ENCODE measurements at places on chromosomes 13 and 19.

DNA sequence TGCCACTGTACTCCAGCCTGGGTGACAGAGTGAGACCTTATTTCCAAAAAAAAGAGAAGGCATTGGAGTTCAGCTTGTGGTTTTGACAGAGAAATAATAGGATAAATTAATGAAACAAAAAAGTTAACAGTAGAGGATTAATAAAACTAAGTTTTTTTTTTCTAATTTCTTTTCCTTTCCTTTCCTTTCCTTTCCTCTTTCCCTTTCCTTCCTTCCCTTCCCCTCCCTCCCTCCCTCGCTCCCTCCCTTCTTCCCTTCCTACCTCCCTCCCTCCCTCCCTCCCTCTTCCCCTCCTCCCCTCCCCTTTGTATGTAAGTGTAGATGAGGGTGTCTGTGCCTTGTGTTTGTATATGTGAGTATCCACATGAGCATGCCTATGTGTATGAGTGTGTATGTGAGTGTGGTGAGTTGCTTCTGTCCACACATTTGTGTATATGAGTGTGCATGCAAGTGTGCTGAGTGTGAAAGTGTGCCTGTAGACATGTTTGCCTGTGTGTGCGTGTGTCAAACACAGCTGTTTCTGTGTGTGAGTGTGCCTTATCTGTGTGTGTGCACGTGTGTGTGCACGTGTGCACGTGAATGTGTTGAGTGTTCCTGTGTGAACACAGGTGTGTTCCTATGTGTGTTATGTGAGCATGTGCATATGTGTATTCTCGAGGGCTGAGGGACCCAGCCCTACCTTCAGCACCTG lies 12.5 kb upstream of the MZF1 start:
- no peak for DNase-seq

DNA sequence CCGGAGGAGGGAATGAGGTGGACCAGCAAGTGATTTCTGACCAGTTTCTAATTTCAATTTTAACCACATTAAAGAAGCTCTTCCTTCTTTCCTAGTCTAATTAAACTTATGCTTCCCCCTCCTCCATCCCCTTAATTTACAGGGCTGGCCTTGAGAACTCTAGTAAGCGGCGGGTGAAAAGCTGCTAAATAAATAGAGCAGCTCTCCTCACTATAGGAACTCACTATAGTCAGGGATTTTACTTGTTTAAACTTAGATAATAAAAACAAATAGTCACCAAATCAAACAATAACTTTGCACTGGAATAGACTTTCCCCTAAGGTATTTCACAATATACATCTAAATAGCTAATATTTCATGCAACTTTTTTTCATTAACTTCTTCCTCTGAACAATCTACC lies 1838.2 kb upstream of the PRR20A start:
- DNase-seq: no peak

GRCh38 chr13:108213946-108214345 lies 1.4 kb downstream of the LIG4 start:
- no peak for DNase-seq

DNA sequence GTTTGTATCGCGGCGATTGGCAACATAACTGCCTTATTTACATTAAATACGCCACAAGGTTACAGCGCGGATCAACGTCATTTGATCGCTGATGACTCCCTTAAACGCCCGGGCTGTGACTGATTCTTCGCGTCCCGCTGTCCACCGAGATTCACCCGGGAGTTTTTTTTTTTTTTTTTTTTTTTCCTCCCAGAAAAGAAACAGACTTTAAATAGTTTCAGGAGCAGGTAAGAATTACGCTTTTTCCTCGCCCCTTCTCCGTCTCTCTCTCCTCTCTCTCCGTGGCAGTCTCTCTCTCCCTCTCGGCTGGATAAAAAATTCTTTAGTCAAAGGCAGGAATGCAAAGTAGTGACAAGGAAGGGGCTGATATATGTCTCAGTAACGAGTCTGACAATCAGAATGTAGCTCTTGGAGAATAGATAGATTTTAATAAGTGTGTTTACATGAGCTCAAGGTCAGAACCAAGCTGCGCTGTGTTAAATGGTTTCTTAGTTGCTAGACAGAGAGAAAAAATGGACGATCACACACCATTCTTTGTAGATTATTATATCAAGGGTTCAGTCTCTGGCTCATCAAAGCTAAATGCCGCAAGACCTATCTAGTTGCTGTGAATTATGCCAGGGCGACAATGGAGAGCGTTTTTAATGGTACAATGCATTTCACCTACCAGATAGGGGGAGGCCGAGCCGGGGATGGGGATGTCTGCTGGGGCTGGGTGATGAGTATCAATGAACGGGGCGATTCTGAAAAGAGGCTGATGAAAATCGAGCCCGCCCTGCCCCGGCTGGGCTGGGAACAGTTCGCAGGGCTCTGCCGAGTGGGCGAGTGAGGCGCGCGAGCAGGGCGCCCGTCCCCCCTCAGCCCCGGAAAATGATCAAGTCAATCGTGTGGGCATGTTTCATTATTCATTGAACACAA lies 147.2 kb upstream of the ZNF536 start:
- DNase-seq: peak; percentile 25

GRCh38 chr19:16846901-16847300 lies 17.7 kb downstream of the SIN3B start:
- no peak for DNase-seq

DNA sequence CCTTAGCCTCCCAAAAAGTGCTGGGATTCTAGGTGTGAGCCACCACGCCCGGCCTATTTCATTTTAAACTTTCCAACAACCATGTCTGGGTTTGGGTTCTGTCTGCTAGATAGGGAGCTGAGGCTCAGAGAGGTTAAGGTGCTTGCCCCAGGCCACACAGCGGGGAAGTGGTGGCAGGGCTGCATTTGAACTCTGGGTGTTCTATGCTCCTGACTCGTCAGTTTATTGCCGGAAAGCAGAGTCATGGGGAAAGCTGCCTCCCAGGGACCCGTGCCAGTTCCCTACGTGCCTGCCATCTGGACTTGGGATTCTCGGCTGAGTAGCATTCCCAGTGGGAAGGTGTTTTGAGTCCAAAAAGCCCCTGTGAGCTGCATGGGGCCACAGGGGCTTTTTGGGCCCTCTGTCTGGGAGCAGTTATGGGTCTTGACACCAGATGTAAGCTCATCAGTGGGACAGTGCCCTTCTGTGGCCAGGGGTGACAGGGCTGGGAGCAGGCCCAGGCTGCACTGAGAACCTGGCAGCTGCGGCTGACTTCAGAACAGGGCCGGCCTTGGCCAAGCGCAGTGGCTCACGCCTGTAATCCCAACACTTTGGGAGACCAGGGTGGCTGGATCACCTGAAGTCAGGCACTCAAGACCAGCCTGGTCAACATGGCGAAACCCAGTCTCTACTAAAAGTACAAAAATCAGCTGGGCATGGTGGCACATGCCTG lies 10.9 kb downstream of the RFX1 start:
- DNase-seq: no peak

- DNase-seq: no peak
These were observed 51.0 kb downstream of the DIAPH3 start for GRCh38 chr13:60112771-60113170.

DNA sequence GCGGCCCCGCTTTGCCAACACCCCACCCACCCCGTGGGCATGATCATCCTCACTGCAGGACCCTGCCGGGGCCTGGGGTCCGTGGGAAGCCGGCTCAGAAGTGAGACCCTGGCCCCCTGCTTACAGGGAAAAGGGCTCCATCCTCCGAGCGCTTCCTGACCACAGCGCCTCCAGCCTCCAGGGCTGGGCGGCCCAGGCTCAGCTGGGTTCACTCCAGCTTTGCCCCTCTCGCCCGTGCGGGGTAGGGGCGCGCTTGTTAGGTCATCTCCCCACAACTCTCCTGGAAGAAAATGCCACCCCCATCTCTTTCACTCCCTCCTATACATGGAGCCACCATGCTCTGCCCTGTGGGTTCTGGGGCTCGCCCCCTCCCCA lies 6.6 kb upstream of the C1QTNF9B start:
- no peak for DNase-seq

DNA sequence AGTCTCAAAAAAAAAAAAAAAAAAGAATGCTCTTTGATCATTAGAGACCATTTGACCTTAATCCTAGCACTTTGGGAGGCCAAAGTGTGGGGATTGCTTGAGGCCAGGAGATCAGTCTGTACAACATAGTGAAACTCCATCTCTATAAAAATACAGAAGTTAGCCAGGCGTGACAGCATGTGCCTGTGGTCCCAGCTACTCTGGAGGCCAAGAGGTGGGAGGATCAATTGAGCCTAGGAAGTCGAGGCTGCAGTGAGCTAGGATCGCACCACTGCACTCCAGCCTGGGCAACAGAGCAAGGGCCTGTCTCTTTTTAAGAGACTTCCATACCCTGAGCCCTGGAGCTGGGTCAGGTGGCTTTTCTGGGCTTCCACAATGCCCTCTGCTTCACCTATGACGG lies 11.5 kb upstream of the COLGALT1 start:
- peak; percentile 23 for DNase-seq

Data from KBM-7 (cell line).